ENCODE measurements at places on chromosomes 5 and 9.

- no peak for DNase-seq
These were observed 22.0 kb downstream of the MYO10 start for GRCh38 chr5:16914108-16914435.

GRCh38 chr9:97695995-97696802 is 941 bp downstream of the XPA start:
- DNase-seq = no peak

- no peak for DNase-seq
These were observed 3.8 kb downstream of the ACTBL2 start for GRCh38 chr5:57478826-57479225.

- DNase-seq = no peak
These were observed 111.0 kb upstream of the NFIB start for GRCh38 chr9:14424983-14425382.

DNA sequence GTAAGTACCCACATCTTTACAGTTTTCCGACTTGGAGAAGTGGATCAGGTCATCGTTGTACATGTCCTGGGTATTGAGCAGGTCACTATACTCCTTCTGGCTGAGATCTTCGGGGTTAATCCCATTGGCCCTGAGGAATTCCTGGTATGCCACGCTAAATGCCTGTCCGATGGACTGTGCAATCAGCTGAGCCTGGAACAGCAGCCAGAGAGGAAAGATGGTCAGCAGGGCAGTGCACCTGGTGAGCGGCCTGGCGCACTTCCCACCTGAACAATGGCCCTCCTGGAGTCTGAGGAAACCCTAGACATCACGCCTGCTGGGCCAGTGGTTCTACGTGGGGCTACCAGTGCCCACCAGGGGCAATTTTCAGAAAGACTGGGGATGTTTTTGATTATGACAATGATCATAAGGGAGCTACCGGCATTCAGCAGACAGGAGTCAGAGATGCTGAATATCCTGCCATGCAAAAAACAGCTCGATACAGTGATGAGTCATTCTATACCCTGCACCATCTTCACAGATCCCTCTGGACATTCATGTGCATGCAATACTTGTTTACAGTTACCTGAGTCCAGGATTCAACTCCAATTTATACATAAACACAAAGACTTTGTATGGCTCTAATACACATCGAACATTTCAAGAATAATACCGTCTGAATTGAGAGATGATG is 127.2 kb downstream of the ENTREP1 start:
- DNase-seq = no peak

DNA sequence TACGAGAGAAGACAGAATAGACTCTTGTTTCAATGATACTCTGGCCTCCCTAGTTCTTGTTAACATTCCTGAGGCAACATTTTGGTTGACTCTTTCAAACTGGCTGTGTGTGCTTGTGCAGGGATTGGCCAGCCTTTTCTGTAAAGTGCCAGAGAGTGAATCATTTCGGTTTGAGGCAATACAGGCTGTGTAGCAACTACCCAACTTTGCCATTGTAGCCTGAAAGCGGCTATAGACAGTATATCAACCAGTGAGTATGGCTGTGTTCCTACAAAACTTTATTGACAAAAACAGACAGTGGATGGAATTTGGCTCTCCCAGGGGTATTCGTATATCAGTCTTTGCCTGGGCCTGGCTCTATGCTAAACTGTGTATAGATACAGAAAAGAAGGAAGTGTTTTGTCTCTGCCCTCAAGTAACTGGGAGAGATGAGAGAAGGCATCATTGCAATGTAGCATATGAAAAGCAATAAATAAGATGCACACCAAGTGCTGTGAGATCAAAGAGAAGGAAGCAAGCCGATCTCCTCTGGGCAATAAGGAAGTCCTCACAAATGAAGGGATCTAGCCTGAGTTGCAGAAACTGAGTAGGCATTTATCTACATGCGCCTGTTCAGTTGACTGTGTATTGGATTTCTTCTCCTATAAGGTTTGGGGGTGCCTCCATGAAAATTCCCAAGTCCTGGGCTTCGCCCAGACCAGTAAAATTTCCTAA is 568.0 kb upstream of the KLF4 start:
- no peak for DNase-seq

GRCh38 chr5:73471654-73472053 is 23.1 kb upstream of the FOXD1 start:
- DNase-seq = no peak

GRCh38 chr5:180008433-180008832 is 63.1 kb downstream of the RNF130 start:
- no peak for DNase-seq

DNA sequence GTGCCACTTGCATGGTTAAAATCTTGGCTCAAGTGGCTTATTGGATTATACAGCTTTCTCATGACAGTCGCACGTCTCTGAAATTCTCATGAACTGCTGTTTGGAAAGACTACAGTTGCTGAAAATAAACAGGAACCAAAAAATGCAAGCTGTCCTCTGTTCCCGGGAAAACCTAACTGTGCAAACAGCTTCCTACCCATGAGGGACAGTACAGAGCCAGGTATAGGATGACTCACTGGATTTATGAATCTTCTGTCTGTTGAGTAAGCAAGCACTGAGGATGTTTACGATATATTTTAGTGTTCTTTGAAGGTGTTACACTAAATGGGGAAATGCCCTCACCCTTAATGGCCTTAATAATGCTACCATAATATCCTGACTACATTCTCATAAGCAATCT is 380.3 kb upstream of the TNC start:
- no peak for DNase-seq

DNA sequence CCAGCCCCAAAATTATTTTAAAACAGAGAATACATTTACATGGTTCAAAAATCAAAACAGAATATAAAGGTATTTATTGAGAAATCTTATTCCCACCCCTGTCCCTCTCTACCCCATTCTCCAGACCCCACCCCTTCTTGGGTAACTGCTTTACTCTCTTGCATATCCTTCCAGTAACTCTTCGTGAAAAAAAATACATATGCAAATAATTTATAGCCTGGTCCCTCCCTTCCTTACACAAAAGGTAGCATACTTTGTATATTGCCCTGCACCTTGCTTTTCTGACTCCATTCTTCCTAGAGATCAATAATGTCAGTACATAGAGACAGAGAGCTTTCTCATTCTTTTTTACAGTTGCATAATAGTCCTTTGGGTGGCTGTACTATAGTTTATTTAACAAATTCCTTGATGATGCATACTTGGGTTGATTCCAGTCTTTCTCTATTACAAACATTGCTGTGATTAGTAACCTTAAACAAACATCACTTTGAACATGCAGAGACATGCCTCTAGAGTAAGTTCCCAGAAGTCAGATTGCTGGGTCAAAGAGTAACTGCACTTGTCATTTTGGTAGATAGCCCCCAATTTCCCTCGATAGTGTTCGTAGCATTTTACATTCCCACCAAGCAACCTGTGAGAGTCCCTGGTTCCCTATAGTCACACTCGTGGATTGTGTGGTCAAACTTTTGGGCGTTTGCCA is 47.9 kb downstream of the STOM start:
- no peak for DNase-seq

GRCh38 chr5:90182726-90183125 is 226.8 kb downstream of the CETN3 start:
- DNase-seq = no peak

- DNase-seq = no peak
These were observed 327.5 kb upstream of the ZNF462 start for GRCh38 chr9:106535439-106535838.

- peak; percentile 53 for DNase-seq
These were observed 99.0 kb downstream of the GTF3C4 start for GRCh38 chr9:132768932-132769905.

DNA sequence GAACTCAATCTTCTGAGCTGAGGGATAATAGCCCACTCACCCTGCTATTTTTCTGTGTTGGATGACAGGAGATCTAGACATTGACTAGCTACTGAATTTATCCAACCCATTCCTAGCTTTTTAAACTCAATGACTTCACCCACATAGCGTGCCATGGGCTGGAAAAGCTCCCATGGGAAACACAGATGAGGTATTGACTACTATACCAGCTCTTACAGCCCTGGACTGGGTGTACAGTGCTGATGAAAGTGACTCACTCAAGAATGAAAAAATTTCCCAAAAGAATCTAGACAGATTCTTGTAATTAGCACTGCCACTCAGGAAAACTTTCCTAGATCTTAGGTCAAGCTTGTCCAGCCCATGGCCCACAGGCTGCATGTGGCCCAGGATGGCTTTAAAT is 72.7 kb upstream of the NREP start:
- no peak for DNase-seq

DNA sequence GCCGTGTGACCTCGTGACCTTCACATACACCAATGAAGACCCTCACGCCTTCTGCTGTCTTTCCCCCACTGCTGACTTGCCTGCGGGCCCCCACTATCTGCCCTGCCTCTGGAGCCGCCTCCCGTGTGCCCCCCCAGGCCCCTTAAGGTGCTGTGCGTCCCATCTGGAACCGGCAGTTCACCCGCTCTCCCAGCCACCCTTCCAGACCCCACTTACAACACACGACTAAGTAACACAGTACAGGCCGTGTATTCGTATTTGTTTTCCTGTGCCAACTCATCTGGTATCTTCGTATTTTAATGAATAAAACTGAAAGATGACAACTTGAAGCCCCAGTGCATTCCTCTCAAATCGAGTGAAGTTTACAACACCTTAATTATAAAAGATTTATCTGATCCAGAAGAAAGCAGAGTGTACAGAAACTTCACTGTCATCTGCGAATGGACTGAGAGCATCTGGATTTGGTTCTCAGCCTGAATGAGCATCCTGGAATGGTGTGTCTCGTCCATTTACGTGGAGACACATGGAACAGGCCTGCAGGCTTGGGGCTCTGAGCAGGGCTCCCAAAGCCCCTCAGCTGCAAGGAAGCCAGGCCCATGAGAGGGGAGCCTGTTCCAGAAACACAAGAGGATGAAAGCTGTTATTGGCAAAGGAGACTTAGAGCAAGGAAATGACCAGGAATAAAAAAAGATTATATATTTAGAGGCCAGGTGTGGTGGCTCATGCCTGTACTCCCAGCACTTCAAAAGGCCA is 21.9 kb upstream of the TERT start:
- DNase-seq = no peak

GRCh38 chr5:171291371-171291770 is 17.7 kb upstream of the TLX3 start:
- DNase-seq = no peak

DNA sequence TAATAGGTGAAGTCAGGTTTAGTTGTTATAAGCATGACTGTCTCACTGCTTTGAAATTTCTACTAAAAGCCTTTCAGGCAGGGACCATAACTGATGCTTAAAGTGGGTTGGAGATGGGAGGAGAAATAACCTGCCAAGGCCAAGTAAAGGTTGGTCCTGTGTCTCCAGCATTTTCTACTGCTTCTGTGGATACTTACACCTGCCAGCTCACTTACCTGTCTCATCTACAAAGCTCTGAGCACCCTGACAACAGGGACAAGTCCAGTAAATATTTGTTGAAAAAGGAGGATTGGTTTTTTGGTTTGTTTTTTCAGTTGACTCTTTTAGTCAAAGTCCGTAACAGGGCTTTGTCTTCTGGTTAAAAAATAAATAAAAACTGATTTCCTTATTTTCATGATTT is 38.6 kb downstream of the GRAMD2B start:
- no peak for DNase-seq

DNA sequence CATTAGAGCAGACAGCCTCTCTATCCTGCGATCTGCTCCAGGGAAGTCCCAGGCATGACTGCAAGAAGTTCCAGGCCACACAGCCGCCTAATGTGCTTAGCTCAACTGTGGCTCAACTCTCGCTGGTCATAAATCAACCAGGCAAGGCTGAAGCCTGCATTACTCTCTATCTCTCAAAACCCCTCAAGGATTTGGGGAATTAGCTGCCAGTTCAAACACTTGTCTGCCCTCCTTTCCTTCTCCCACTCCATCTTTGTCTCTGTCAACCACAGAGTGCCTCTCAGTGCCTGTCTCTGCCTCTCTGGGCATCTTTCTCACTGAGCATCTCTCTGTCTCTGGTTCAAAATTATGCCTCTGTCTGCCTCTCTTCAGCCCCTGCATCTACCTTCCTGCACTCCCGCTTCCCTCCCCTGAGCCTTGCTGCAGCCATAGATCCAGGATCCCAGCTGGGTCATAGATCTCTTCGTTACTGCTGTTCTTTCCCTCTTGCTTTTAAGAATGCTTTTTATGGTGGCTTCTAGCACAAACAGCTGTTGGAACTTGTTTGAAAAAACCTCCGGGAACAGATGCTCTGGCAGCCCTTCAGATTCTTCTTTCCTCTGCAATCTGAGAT is 27.9 kb upstream of the GALNT10 start:
- DNase-seq = peak; percentile 32

DNA sequence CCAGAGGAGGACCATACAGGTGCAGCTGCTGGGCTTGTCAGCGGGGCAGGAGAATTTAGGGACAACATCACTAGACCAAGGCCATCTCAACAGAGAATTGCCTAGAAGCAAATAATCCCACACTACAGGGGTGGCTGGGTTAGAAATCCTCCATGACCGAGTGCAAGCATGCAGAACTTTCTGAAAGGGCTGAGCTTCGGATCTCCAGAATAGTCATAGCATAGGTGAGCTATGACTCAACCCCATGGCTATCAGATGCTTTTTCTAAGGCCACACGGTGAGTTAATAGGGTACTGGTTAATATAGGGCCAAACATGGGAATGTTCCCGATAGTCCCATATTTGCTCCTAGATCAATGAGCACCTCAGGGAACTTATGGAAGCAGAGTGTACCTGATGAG is 4.2 kb downstream of the KCNIP1 start:
- no peak for DNase-seq

DNA sequence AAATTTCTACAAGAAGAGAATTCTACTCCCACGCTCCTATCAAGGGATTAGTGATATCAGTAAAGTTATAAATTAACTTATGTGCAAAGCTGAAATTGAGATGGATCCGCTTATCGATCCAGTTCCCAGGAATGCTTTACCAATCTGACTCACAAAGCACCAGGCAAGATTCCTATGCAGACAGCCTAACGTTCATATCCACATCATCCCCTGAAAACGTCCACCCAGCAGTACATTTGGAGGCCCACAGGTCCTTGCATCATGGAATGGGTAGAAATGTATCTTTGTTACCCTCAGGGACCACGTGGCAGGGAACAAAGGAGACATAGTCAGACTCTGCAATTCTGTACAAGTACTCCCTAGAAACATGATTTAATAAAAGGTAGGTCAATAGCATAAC is 147.4 kb downstream of the ESM1 start:
- no peak for DNase-seq

DNA sequence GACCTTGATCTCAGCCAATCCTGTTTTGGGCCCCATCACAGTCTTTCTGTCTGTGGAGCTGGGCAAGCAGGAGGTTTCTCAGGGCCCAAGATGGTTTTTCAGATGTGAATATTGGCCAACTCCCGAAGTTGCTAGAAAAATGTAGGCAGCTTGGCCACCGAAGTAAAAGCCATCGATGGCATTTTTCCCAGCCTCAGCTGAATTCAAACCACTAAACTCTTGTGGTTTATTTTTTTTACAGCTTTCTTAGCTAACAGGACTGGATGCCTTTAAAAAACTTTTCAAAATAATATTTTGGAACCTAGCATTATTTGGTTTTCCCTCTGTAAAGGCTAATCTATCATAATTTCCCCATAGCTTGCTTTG is 102.5 kb upstream of the ERCC6L2 start:
- no peak for DNase-seq

- no peak for DNase-seq
These were observed 49.7 kb downstream of the RNF130 start for GRCh38 chr5:180021900-180022299.

Data from NCI-H1694 (cell line).